NCI-H1436 treated with DMSO at 0.1 percent for 48 hours (cell line): ENCODE measurements at places on chromosomes 12 and 14.
A peak's percentile ranks its signal among the peaks of the same experiment; 100 is the strongest.

DNA sequence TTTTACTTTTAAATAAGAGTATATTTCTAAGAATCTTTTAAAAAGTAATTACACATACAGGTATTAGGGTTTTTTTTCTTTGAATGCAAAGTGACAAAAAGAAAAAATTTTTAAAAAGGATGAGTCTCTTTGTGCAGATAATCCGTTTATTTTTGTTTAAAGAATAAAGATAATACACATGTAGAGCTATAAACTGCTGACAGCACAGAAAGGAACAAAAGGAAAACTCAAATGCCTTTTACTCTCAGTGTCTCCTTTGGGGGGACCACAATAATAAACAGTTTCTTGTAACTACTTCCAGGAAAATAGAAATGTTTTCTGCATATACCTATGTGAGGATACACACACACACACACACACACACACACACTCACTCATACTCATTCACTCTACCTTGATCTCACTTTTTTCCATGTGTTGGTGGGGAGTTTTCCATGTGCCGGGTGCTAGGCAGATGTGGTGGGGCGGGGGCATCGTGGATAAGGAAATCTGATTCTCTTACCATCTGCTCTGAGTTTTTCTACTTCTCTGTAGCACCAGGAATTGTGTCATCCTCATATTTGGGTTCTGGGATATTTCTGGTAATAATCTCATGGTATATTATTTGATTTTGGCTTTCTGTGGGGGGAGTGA is 58.1 kb downstream of the KCTD10 start:
- no peak for DNase-seq

DNA sequence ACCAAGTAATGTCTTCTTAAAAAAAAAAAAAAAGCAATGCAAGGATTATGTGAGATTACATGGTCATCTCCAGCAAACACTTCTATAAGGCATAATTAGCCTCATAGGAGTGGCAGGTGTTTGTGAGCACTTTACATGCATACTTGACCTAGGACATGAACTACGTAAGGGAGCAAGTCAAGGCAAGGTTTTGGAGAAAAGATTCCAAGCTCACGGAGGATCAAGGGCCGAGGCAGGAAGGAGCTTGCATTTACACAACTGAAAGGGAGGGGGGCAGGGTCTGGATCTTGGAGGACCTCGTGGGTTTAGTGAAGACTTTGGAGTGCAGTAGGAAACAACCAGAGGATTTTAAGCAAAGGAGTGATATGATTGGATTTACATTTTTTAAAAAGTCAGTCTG is 112.5 kb downstream of the CCER1 start:
- DNase-seq = no peak

- peak; percentile 20 for DNase-seq
Observed at GRCh38 chr14:69712599-69713088, 54.3 kb upstream of the SRSF5 start.

GRCh38 chr12:120013659-120014380 is 24.8 kb downstream of the BICDL1 start:
- DNase-seq = no peak

DNA sequence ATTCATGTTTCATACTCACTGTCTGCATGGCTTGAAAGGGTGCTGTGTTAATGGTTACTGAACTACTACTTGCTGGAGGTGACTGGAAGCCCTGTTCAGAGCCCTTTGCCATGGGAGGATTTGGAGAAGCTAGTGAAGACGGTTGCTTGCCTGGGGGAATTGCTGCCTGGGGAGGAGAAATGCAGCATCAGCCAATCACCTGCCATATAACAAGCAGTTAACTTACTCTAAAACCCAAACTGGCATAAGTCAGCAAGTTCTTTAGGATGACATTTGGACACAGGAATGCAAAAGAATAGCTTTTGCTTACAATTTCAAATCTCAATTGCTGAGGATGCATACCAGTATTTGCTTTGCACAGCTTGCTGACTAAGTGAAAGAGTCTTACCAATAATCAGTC is 23.4 kb upstream of the IPO8 start:
- no peak for DNase-seq

GRCh38 chr12:18551701-18552100 is 186.1 kb downstream of the PLCZ1 start:
- no peak for DNase-seq

- DNase-seq = no peak
Observed at GRCh38 chr12:107441665-107442300, 243.8 kb upstream of the PWP1 start.
